Tibial artery (tissue), 4 donors: ENCODE measurements at places on chromosomes 1 and 21.

DNA sequence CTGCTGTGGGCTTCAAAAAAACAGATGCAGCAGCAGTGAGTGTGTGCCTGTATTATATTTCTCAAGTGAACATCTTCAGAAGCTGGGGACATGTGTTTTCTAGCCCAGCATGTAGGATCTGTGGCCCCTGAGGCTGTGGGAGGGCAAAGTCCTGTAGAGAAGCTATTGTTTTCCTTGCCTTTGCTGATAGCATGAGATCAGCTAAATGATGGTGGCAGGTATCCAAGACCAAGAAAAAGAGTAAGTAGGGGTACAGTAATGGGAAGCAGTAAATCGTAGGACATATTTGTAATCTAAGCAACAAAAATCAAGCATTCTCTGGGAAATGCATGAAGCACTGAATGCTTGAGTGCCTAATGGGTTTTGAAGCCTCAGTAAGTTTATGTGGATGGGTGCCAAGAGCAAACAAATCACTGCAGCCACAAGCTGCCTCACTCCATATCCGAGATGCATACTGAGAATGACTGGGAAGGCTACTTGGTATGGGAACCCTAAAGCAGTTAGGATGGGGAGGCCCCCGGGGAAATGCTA lies 98.3 kb downstream of the CD58 start:
- H3K4me1 ChIP-seq, result no peaks in the 10 kb centered on the region
- H3K27me3 ChIP-seq, result no peaks in the 10 kb centered on the region
- no peak for DNase-seq

DNA sequence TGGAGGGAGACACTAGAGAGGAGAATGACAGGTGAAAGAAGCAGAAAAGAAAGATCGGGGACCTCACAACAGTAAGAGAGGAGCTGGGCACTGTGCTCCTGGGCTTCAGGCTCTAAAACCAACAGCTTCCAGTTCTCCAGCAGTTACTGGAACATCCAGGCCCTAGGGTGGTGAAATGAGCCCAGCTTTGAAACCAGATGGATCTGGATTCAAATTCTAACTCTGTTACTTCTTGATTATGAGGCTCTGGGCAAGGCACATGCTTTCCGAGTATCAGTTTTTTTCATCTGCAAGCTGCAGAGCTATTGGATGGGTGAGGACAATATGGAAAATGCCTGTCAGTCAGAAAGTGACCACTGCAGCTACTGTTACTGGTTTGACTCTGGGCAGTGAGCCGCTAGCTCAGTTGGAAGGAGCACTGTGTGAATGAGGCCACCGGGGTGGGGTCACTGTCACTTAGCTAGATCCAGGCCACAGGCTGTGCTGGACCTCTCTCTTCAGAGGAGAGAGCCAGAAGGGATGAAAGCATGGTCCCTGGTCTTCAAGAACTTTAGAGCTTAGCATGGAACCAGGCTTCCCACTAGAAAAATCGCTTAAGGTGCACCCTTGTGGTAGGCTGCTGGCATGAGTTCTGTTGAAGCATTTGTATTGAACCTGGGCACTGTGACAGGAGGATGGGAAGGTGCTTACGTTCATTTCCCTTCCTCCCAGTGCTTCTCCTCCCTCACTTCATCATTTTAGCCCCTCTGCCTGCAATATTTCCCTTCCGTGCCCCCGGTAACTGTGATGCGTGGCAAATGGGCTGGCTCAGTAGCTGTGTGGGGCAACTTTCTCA lies 12.2 kb downstream of the PLEKHO1 start:
- peaks cover 23% of the 10 kb centered on the region for H3K4me1 ChIP-seq
- H3K36me3 ChIP-seq, result peaks cover 33% of the 10 kb centered on the region
- peak overlapping the region; percentile 46 for H3K4me3 ChIP-seq
- no peaks in the 10 kb centered on the region for H3K27me3 ChIP-seq
- peak overlapping the region; percentile 97 for H3K27ac ChIP-seq

DNA sequence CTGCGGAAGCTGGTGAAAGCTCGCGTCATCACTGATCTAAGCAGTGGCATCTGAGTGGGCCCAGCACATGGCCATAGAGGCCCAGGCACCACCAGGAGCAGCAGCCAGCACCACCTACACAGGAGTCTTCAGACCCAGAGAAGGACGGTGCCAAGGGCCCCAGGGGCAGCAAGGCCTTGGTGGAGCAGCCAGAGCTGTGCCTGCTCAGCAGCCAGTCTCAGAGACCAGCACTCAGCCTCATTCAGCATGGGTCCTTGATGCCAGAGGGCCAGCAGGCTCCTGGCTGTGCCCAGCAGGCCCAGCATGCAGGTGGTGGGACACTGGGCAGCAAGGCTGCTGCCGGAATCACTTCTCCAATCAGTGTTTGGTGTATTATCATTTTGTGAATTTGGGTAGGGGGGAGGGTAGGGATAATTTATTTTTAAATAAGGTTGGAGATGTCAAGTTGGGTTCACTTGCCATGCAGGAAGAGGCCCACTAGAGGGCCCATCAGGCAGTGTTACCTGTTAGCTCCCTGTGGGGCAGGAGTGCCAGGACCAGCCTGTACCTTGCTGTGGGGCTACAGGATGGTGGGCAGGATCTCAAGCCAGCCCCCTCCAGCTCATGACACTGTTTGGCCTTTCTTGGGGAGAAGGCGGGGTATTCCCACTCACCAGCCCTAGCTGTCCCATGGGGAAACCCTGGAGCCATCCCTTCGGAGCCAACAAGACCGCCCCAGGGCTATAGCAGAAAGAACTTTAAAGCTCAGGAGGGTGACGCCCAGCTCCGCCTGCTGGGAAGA lies 3.2 kb upstream of the ARTN start:
- H3K4me1 ChIP-seq, result peaks cover 13% of the 10 kb centered on the region
- no peak overlapping the region for H3K27ac ChIP-seq
- no peak for DNase-seq
- no peaks in the 10 kb centered on the region for H3K27me3 ChIP-seq
- no peak overlapping the region for H3K4me3 ChIP-seq
- no peaks in the 10 kb centered on the region for H3K36me3 ChIP-seq

- no peaks in the 10 kb centered on the region for H3K36me3 ChIP-seq
- no peak overlapping the region for H3K27ac ChIP-seq
- no peak for DNase-seq
- peaks cover 11% of the 10 kb centered on the region for H3K4me1 ChIP-seq
Measured at GRCh38 chr1:33097762-33098161, 16.8 kb downstream of the AZIN2 start.

- no peaks in the 10 kb centered on the region for H3K4me1 ChIP-seq
- H3K4me3 ChIP-seq, result no peak overlapping the region
- H3K27me3 ChIP-seq, result no peaks in the 10 kb centered on the region
- H3K27ac ChIP-seq, result no peak overlapping the region
- H3K36me3 ChIP-seq, result no peaks in the 10 kb centered on the region
Measured at GRCh38 chr1:230012741-230013140, 54.3 kb upstream of the GALNT2 start.

DNA sequence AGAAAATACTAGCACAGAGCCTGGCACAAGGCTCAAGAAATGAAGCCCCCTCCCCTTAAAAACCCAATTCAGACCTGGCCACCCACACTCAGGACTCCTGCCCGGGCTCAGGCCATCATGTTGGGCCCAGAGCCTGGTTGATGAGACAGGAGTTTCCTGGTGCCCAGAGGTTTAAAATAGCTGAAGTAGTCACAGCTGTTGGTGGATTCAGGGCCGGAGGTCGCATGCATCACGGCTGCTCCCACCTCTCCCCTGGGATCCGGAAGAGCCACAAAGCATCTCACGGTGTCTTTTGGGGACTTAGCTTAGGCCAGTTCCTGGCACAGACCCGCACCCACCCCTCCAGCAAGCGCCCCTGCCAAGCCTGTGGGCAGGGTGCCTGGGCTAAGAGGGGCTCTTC lies 2.6 kb upstream of the PADI2 start:
- no peaks in the 10 kb centered on the region for H3K4me1 ChIP-seq
- no peak overlapping the region for H3K27ac ChIP-seq
- no peak for DNase-seq
- H3K27me3 ChIP-seq, result peaks cover 34% of the 10 kb centered on the region
- H3K4me3 ChIP-seq, result no peak overlapping the region

GRCh38 chr1:174652569-174653280 lies 205.0 kb downstream of the GPR52 start:
- no peak overlapping the region for H3K4me3 ChIP-seq
- H3K36me3 ChIP-seq, result no peaks in the 10 kb centered on the region
- H3K4me1 ChIP-seq, result no peaks in the 10 kb centered on the region
- no peaks in the 10 kb centered on the region for H3K27me3 ChIP-seq
- no peak overlapping the region for H3K27ac ChIP-seq
- no peak for DNase-seq

- no peak overlapping the region for H3K4me3 ChIP-seq
- H3K27ac ChIP-seq, result no peak overlapping the region
- no peak for DNase-seq
- H3K4me1 ChIP-seq, result no peaks in the 10 kb centered on the region
Measured at GRCh38 chr1:185916861-185917260, 182.7 kb downstream of the HMCN1 start.

GRCh38 chr1:203985044-203985443 lies 87.9 kb upstream of the SOX13 start:
- no peak for DNase-seq
- H3K27ac ChIP-seq, result no peak overlapping the region
- no peak overlapping the region for H3K4me3 ChIP-seq

- H3K27ac ChIP-seq, result no peak overlapping the region
- no peaks in the 10 kb centered on the region for H3K4me1 ChIP-seq
- H3K36me3 ChIP-seq, result no peaks in the 10 kb centered on the region
- no peak overlapping the region for H3K4me3 ChIP-seq
- no peak for DNase-seq
Measured at GRCh38 chr1:68301471-68302001, 69.2 kb upstream of the WLS start.

DNA sequence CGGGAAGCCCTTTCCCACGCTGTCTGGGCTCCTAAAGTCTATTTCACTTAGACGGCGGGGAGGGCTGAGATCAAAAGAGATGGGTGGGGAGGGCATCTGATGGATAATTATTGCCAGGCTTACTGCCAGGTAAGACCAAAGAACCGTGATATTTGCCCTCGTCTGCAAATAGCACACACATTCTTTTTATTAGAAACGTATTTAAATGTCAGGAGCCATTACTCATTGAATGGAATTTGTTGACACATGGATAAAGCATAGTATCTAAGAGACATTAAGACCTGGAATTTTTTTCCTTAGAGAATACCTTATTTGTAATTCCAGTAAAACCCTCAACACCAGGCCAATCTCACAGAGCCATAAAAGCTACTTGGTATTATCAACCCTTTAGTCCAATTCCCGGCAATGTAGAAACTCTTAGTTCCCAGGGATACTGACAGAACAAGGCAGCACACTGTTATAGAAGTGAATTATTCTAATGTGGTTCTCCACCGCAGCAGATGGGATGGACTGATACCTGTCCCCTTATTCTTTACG lies 10.6 kb downstream of the URB1 start:
- H3K4me3 ChIP-seq, result no peak overlapping the region
- peaks cover 46% of the 10 kb centered on the region for H3K36me3 ChIP-seq

- no peaks in the 10 kb centered on the region for H3K4me1 ChIP-seq
- no peak for DNase-seq
- H3K4me3 ChIP-seq, result no peak overlapping the region
- H3K36me3 ChIP-seq, result no peaks in the 10 kb centered on the region
- no peak overlapping the region for H3K27ac ChIP-seq
Measured at GRCh38 chr1:91057784-91058183, 35.9 kb upstream of the ZNF644 start.

DNA sequence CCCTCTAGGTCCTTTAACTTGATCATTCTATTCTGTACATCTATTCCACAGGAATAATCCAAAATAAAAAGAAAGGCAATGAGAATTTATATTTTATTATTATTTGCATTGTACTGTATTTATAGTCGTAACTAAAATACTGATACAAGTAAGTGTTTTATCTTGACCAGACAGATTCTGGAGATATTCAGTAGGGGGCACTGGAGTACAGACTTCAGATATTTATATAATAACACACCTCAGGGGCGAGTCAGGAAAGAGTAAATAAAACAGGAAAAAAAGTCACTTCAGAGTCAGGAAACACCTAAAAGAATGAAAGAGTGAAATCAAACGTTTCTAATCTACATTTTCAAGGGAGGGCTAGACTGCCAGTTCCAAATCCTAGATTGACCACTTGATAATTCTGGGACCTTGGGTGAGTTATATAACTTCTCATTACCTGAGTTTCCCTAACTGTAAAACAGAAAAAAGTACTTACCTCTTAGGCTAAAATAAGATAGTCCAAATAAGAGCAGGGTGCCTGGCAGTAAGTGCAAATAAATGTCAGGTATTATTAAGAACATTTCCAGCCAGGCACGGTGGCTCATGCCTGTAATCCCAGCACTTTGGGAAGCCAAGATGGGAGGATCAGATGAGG lies 31.1 kb upstream of the MTF1 start:
- H3K27me3 ChIP-seq, result no peaks in the 10 kb centered on the region
- H3K4me3 ChIP-seq, result no peak overlapping the region
- DNase-seq, result no peak
- H3K36me3 ChIP-seq, result peaks cover 50% of the 10 kb centered on the region

- H3K4me3 ChIP-seq, result no peak overlapping the region
- no peaks in the 10 kb centered on the region for H3K27me3 ChIP-seq
- H3K27ac ChIP-seq, result no peak overlapping the region
Measured at GRCh38 chr1:185440877-185441276, 123.8 kb upstream of the IVNS1ABP start.

DNA sequence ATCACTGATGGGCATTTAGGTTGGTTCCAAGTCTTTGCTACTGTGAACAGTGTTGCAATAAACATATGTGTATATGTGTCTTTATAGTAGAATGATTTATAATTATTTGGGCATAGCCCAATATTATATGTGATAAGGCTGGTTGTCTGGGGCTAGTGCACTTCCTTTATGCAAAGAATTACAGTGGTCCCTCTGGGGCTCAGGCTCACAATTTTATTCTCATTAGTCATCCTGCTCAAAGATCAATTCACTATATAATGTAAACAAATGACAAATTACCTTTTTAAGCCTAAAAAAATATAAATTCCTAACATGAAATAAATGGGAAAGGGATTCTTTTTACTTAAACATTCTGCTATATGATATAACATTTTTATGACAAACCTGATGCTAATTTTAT lies 5.0 kb downstream of the PLPPR4 start:
- no peak overlapping the region for H3K4me3 ChIP-seq
- no peak for DNase-seq
- no peaks in the 10 kb centered on the region for H3K36me3 ChIP-seq
- H3K4me1 ChIP-seq, result peaks cover 6% of the 10 kb centered on the region

DNA sequence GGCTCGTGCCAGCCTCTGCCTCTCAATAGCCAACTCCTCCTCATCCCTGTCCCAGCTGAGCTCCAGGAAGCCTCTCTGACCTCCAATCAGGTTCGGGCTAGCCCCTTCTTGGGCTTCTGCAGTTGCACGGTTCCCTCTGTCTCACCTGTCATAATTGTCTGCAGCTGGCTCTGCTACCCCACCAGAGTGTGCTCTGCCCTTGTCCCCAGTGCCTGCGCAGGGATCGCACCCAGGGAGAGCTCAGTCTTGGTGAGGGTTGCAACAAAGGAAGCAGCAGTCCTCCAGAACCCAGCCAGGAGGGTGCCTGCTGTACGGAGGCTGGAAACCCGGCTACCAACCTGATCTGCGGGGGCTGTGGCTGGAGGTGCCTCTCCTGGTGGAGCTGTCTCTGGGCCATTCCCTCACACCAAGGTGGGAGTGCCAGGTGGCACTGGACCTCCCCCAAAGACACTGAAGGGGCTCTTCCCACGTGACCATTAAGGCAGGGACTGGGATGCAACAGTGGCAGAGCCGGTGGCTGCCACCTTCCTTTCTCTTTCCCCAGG lies 63.5 kb upstream of the DMRTB1 start:
- peak; percentile 44 for DNase-seq
- H3K27ac ChIP-seq, result no peak overlapping the region
- no peaks in the 10 kb centered on the region for H3K36me3 ChIP-seq
- H3K4me1 ChIP-seq, result no peaks in the 10 kb centered on the region
- H3K27me3 ChIP-seq, result no peaks in the 10 kb centered on the region
